GOT3 (cell line): ENCODE measurements at places on chromosomes 5 and 9.

GRCh38 chr9:129382281-129383018 lies 204.4 kb upstream of the IER5L start:
- DNase-seq, result no peak

DNA sequence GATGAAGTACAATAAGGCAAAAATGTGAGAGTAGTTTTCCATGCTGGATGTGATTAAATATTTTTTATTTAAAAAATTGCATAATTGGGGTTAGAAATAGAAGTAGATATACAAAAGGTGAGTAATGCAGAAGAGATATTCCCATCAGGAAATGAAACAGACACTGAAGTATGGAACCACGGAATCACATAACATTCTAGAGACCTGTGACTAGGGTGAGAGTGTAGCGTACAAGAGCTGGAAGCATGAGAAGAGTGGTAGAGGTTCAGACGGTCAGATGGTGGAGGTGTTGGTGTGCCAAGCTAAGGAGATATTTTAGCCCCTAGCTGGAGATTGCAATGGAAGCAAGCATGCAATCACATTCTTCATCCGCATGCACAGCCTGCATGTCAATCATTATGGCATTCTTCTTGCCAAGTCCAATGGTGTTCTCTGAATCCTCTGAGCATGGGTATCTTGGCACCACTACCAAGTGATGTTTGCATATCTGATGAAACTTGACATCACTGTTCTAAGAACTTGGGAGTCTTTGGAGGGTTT lies 587.8 kb downstream of the PSAT1 start:
- DNase-seq, result no peak

DNA sequence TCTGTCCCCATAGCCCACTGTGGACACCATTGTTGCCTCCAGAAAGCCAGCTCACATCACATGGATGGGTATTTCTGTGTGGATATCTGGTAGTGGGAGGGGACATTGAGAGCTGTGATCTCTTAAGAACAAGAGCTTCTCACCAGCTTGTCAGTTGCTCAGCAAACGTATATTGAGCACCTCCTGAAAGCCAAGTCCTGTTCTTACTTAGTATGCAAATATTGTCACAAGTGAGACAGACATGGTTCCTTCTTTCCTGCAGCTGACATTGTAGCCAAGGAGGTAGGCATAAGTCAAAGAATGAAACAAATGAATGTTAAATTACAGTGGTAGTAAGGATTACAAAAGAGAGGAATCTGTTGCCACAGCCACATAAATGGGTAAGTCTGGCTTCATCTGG lies 3.8 kb downstream of the TCOF1 start:
- DNase-seq, result no peak

GRCh38 chr5:153551537-153552079 lies 61.1 kb downstream of the GRIA1 start:
- DNase-seq, result peak; percentile 28

- no peak for DNase-seq
These were observed 179.3 kb downstream of the CTNND2 start for GRCh38 chr5:11724940-11725339.
